Osteoblast (primary cell): ENCODE measurements at places on chromosomes 3 and 15. TPM values are rescaled to one million over a fixed set of nuclear protein-coding genes. Genes with fewer than 3 reads are reported as not detected.
A peak's percentile ranks its signal among the peaks of the same experiment; 100 is the strongest.

DNA sequence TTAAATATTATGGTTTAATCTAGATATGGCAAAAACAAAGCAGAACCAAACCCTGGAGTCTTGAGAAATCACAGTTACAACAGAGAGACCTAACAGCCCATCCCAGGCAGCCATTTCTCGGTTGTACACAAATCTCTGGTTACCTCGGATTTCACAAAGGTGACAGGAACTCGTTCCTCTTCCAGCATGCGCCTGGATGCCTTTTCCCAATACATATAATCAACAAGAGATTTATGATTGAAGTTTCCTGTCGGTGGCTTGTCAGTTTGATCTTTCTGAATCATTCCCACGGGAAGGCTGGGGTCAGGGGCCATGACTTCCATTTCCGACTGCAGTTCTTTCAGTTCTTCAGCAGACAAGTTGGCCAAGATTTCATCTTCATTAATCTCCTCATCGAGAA lies 445 bp downstream of the LMOD3 start:
- DNase-seq = no peak

- peak; percentile 44 for DNase-seq
Measured at GRCh38 chr3:175748087-175748730, 889.1 kb downstream of the NAALADL2 start.

GRCh38 chr15:68204361-68204760 lies 771 bp downstream of the CALML4 start:
- DNase-seq = no peak

GRCh38 chr15:98503970-98504369 lies 144.4 kb upstream of the IGF1R start:
- DNase-seq = no peak

DNA sequence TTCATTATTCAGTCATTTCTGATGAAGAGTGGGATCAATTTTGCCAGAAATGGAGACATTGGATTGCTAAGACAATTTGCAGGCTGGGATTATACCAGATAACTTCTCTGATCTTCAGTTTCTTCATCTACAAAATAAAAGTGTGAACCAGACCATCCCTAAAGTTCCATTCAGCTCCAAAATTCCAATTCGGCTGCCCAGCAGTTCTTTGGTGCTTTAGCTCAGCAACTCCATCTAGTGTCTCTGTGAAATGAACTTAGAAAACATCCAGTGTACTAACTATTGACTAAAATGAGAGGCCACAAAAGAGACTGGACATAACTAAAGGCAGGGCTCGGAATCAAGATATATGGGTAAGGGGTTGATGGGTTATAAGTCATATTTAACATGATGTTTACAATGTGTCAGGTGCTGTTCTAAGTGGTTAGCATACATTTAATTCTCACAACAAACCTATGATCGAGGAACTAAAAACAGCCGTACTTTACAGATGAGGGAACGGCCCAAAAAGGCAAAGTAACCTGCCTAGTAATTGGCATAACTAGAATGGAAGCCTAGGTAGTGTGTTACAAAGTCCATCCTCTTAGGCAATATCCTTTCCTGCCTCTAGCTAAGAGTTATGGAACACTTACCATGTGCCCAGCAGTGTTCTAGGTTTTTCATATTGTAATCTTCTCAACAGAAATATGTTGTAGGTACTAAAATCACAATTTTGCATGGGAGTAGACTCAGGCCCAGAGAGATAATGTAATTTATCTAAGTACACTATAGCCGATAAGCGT lies 17.0 kb downstream of the THAP10 start:
- peak; percentile 87 for DNase-seq

GRCh38 chr3:48226939-48227338 lies 3.6 kb downstream of the CAMP start:
- DNase-seq = peak; percentile 8

DNA sequence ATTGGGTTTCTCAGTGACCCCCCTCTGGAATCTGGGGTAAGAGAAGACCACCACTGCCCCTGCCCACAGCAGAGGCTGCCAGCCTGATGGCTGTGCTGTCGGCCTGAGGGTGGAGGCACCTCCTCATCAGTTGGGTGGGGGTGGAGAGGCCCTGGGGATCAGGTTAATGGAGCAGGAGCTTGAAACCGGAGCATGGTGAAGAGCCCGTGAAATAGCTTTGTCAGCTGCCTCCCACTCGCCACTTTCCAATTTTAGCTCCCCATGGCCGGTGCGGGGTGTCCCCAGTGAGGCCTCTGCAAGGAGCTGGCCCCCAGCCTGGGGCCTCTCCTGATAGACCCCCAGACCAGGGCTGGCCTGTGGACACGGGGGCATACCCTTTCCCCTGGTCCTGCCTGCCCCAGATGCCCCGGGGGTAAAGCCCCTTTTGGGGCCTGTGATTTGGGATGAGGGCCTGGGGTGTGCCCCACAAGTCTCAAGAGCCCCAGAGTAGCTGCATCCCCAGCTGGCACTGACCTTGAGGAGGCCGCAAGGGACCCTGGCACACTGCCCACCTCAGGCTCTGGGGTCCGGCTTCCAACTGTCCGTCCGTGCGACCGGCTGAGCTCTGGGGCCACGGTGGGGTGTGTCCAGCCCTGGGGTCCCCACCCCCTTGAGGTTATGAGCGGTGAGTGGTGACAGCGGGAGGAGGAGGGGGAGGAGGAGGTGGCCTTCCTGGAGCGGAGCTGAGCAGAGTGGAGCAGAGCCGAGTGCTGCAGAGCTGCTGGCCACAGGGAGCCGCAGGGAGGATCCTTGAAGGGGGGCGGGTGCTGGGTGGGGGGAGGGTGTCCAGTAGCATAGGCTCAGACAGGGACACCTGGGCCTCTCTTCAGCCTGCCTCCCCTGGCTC lies at the start of gene HHATL:
HHATL (minus strand) TSS at position 733 of the 886 bp plus-strand sequence. CDS start 1,972 bp downstream, outside the sequence.
- DNase-seq = peak; percentile 78

DNA sequence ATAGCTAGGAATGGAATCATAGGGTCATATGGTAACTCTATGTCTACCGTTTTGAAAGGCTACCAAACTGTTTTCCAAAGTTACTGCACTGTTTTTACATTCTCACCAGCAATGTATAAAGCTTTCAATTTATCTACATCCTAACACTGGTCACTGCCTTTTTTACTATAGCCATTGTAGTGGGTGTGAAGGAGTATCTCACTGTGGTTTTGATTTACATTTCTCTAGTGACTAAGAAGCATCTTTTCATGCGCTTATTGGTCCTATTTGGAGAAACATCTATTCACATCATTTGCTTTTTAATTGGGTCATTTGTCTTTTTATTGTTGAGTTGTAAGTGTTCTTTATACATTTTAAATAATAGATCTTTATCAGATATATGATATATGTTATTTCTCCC lies 53.3 kb downstream of the PIK3R4 start:
- DNase-seq = no peak

- no peak for DNase-seq
Measured at GRCh38 chr3:24680214-24680967, 185.7 kb upstream of the THRB start.

DNA sequence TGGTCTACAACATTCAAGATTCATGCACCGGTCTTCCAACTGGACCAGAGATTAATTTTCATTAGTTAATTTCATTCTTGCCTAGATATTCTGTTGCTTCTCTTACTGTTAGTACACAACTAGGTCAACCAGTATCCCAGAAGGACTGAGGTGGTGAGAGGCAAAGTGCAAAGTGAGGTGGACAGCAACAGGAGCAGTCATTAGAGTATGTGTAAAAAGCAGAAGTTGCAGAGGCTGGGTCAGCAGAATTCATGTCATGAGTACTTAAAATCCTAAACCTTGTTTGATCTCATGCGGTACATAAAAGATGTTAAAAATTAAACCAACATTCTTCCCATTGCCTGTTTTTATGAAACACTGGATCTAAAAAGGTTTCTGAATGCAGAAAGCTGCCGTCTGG lies 46.7 kb downstream of the PARP14 start:
- no peak for DNase-seq

DNA sequence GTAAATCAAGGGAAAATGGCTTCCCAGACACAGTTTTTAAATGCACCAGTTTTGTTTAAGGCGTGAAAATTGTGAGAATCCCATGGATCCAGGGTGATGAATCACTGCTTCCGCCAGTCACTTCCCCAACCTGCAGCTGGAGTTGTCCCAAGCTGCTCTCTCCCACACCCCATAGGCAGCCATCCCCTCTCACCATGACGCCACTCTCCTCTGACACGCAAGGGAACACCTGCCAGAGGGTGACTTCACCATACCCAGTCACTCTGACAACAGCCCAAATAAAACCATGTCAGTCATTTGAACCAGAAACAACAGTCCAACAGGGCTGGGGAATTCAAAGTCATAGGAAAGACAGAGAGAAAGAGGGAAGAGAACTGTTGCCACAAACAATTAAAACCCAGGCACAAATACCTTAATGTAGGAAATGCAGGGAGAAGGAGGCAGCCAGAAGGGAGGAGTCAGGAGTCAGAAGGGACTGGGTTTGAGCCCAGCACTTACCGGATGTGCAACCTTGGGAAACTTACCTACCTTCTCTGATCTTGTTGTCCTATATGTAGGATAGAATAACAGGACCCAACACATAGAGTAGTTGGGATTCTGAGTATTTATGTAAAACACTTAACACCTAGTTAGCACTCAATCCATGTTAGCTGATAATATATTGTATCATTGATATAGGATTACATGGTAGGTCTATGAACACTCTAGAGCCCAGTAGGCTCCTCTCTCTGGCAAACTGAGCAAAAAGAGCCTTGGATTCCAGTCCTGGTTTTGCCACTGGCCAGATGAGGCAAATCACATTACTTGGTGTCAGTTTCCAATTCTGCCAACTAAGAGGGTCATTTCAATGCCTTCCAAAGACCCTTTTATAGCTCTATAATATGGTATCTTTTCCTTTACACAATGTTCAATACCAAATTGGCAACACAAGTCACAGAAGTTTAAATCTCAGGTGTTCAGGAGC lies 326.3 kb upstream of the ICE2 start:
- DNase-seq = peak; percentile 62

DNA sequence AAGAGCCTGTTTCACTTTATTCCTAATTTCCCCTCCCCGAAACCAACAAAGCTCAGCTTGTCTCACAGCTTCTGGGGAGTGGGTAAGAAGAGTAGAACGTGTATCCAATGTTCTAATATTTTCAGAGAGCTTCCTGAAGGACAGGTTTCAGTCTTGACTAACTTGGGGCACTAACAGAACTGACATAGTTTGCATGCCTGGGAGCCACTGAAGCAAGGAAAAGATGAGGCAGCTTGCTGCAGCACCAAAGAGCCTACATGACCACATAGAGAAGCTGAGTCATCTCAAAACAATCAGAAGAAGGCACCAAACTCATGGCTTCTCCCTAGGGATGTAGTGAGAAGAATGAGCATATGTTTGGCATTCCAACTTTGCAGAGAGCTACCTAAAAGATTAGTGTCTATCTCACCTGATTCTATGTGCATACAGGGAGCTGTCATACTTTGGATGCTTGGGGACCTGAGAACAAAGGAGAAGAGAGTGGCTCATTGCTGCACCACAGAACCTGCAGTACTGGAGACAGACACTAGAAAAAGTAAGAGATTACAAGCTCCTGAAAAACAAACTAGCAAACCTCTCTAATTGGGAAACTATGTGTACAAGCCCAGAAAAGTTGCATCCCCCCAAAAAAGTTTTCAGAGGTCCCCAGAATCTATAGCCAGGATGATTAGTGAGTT lies 86.9 kb downstream of the DCLK3 start:
- DNase-seq = peak; percentile 55

DNA sequence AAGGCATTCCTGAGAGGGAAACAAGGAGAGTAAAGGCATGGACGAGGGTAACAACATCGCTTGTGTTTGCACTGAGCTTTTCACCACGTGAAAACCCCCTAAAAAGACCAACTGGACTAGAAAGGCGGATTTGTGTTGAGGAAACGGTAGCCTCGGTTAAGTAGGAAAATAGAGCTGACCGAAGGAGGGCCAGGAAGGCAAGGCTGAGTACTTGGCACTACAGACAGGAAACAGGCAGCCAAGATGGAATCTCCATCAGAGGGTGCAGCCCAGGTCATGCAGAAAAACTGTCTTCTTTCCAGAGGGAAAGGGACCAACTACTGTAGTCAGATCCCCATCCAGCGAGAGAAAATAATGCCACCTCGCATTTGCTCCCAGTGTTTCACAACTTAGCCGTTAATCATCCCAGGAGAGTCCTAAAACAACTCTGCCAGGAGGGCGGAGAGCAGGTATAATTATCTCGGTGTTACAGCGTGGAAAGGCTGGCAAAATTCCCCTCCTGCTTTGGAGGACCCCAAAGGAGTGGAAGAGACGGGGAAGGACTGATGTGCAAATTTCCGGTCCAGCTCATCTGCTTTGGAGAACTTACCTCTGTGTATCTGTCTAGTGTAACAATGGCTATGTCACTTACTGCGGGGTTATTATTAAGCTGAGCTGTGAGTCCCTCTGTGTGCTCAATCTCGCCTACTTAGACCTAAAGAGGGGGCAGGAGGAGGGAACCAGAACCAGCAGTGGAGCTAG lies 77.2 kb downstream of the MYO1E start:
- DNase-seq = no peak

- DNase-seq = no peak
Measured at GRCh38 chr3:127172211-127172610, 20.7 kb upstream of the PRR23E start.

- DNase-seq = no peak
Measured at GRCh38 chr15:69880571-69881301, 217.0 kb downstream of the TLE3 start.

DNA sequence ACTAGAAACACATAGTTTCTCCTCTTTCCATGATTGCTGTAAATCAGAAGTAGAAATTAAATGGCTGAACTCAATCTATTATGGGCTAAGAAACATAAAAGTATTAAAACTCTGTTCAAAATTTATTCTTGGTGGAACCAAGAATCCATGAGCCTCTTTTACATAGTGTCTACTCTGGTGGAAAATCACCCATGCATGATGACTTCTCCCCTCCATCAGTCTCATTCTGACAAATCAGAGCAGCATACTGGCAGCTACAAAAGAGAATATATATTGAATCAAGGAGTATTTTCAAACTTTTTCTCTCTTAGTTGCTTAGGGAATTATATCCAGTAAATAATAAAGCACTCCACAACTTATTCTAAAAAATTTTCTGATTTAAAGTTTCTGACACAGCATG lies 536.9 kb upstream of the CCDC54 start:
- no peak for DNase-seq

SV2B gene
- total RNA-seq = under 0.01 TPM in 1 of 2 replicates, not detected in the other

ATP10A gene
- total RNA-seq = 26.5 and 32.9 TPM in 2 replicates

ECT2 gene
- 21.8 and 23.2 TPM in 2 replicates for total RNA-seq

SEC61A1 gene
- total RNA-seq = 350 and 355 TPM in 2 replicates

PYGO1 gene
- 15.6 and 18.0 TPM in 2 replicates for total RNA-seq

IL16 gene
- total RNA-seq = 6.5 and 7.1 TPM in 2 replicates

TUSC7 gene
- total RNA-seq = not detected in 2 replicates

INSYN1 gene
- 3.8 and 4.7 TPM in 2 replicates for total RNA-seq

MORC1 gene
- not detected in 2 replicates for total RNA-seq

UROC1 gene
- not detected in 2 replicates for total RNA-seq

EPHB3 gene
- 3.6 and 4.1 TPM in 2 replicates for total RNA-seq

SLITRK3 gene
- total RNA-seq = not detected in 2 replicates

EFCC1 gene
- not detected in 2 replicates for total RNA-seq

UBE2E2 gene
- 49.6 and 59.2 TPM in 2 replicates for total RNA-seq

ACTL6A gene
- 36.8 and 42.0 TPM in 2 replicates for total RNA-seq
